Brain microvascular endothelial cell (primary cell): ENCODE measurements at places on chromosomes 1 and 21.

GRCh38 chr1:21618059-21618458 is 51.1 kb downstream of the RAP1GAP start:
- no peak for DNase-seq

GRCh38 chr1:91091812-91092211 is 70.0 kb upstream of the ZNF644 start:
- no peak for DNase-seq

DNA sequence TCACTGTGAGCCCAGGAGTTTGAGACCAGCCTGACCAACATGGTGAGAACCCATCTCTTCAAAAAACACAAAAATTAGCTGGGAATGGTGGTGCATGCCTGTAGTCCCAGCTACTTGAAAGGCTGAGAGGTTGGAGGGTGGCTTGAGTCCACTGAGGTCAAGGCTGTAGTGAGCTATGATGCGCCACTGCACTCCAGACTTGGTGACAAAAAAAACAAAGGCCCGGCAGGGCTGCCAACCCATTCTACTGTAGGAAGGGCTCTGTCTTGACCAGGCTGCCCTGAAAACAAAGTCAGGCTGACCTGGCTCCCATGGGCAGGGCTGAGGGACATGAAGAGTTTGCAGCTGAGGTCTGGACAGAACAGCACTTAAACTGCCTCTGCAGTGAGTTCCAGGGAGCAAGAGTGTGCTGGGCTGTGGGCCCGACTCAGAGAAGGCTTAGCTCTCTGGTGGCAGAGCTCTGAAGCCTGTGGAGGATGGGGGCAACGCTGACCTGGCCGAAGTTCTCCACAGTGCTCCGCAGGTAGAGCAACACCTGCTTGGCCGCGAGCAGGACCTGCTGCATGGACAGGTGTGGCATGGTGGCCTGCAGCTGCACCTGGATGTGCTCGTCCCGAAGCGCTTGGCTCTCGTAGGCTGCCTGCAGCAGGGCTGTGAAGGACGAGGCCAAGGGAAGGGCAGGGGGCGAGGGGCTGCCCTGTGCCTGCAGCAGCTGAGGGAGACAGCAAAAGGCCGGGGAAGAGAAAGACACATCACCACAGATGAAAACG is 42.4 kb downstream of the URB1 start:
- no peak for DNase-seq

- DNase-seq, result no peak
Observed at GRCh38 chr1:175947771-175948170, 204.4 kb upstream of the TNR start.

DNA sequence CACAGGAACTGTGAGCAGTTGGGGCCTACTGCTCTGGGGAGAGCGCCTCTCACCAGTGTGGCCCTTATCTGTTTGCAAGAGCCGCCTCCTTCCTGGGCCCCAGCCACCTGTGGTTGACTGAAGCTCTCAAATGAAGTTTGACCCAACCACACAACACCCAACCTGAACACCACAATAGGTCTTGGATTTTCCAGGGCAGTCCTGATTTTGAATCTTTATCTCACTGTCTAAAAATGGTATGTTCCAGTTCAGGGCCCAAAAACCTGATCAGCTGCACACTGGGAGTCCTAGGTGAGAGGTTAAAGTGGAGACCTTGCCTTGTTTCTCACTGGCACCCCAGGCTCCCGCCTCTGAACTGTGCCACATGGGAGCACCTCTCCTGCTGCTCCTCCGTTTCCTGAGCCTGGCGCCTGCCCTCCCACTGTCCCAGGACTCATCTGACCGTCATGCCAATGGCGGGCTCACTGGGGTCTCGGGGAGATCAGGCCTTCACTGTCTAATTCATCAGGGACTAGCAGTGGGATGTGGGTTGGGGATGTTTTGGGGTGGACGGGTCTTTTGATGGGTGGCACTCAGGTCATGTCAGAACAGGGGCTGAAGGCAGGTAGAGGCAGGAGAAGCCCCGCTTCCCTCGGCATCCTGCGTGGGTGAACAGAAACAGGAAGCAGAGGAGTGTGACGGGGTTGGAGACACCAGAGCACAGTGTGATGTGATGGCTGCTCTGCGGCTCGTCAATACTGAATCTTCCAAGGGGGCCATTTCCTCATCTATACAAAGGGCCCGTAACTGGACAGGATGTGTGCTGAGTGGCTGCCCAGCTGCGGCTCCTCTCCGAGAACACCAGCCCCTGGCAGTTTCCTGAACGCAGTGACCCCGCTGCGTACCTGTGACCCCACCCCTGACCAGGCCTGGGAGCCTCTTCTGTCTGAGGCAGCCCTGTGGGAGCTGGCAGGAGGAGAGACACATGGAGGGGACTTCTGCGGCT is 59.6 kb upstream of the ITPKB start:
- no peak for DNase-seq

GRCh38 chr1:85452948-85453347 is 12.0 kb downstream of the DDAH1 start:
- DNase-seq, result no peak

- no peak for DNase-seq
Observed at GRCh38 chr1:29083317-29084195, 40.1 kb downstream of the TMEM200B start.

DNA sequence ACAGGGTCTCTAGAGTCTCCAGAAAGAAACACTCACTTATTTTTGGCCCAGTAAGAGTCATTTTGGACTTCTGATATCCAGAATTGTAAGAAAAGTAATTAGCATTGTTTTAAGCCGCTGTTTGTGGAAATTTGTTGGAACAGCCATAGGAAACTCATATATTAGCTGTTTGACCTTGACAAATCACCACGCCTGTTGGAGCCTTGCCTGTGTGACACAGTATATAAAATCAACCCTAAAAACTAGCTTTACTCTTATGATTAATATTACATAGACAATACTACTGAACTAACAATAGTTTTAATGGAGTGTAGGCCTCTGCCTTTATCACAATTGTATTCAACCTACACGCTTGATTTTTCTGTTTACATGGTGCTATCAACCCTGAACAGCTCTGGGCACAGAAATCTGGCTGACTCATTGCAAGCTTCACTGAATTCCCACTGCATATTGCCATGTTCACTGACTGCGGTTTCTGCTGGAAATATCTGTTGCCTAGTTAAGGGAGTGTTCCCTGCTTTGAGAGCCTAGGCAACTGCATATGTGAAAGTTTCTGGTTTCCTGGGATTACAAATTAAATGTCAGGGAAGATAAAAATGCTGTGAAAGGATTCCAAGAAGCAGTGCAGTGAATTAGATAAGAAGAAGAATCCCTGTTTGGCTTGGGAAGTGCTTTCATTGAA is 419.5 kb upstream of the DEPDC1 start:
- peak; percentile 51 for DNase-seq

DNA sequence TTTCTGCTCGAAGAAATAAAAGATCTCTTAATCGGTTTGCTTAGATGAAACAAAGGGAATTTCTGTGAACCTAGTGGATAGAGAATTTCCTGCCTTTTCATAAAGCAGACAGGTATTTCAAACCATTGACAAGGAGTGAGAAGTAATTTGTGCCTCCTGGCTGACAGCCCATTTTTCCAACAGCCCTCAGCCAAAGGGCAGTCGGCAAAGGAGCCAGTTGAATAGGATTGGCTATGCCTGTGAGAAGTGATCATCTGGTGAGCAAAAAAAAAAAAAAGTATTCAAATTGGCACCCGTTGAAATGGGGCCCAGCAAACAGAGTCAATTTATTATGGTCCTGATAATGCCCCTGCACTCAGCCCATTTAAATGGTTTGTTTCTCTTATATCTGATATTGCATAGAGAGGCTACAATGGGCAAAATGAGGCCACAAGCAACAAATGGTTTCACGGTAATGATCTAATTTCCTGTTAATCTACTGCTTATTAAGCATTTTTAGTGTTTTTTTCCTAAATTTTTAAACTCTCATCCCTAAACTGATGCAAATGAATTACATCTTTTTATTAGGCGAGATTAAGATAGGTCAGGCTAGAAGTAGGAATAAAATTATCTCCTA is 477.5 kb downstream of the NUF2 start:
- no peak for DNase-seq

GRCh38 chr1:200916681-200917080 is 22.0 kb downstream of the INAVA start:
- no peak for DNase-seq

DNA sequence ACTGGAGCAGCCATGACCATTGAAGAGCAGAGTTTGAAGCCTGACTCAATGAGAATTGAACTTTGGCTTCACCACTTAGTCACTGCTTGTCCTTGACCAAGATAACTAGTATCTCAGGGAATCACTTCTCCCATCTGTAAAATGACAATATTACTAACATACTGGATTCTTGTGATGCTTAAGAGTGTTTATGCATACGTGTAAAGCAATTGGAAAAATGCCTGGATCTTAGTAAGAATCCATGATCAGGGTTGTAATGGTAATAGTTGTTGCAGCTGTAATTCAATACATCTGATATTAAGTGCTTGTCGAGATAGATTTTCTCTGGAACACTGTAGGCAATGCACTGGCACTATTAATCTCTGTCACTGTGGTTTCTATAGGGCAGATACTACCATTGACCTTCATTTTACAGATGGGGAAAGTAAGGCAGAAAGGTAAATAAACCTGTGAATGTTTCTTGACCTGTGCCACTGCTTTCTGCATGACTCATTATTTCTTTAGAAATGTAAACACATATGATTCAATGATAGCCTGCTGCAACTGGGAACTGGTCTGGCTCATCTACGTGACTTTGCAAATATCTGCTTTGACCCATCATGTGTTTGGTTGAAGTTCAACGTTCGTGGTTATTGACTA is 662.5 kb downstream of the PLA2G4A start:
- no peak for DNase-seq

GRCh38 chr1:93489756-93490155 is 41.8 kb downstream of the FNBP1L start:
- DNase-seq, result no peak

DNA sequence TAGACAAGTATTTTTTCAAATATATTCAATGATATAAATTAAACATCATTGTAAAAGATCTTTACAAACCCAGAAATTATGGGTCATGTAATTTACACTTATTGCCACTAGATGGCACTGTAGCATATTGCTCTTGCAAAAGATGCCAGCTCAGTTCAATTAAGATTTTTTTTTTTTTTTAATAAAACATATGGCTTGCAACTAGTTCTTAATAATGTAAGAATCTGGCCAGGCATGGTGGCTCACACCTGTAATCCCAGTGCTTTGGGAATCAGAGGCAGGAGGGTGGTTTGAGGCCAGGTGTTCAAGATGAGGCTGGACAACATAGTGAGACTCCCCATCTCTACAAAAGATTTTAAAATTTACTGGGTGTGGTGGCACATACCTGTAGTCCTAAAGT is 49.4 kb upstream of the DESI2 start:
- DNase-seq, result peak; percentile 12

- DNase-seq, result no peak
Observed at GRCh38 chr1:53270107-53270506, 31.8 kb upstream of the MAGOH start.

DNA sequence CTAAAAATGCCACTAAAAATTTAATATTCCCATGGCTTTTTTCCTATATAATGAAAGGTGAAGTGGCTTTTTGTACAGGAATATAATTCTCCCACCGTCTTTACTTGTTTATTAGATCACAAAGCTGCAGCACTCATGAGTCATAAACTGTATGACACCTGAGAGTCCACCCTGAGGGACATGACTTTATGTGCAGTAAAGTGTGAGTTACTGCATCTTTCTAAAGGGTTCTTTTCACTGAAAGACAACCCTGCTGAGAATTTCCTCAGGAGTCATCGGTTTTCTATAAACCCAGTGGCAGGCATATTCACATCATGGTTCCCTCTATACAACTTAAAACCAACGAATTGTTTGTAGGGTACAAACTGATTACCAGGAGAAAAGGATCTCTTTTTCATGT is 77.4 kb downstream of the APP start:
- peak; percentile 45 for DNase-seq

- no peak for DNase-seq
Observed at GRCh38 chr21:37489553-37489952, 123.0 kb downstream of the DYRK1A start.

DNA sequence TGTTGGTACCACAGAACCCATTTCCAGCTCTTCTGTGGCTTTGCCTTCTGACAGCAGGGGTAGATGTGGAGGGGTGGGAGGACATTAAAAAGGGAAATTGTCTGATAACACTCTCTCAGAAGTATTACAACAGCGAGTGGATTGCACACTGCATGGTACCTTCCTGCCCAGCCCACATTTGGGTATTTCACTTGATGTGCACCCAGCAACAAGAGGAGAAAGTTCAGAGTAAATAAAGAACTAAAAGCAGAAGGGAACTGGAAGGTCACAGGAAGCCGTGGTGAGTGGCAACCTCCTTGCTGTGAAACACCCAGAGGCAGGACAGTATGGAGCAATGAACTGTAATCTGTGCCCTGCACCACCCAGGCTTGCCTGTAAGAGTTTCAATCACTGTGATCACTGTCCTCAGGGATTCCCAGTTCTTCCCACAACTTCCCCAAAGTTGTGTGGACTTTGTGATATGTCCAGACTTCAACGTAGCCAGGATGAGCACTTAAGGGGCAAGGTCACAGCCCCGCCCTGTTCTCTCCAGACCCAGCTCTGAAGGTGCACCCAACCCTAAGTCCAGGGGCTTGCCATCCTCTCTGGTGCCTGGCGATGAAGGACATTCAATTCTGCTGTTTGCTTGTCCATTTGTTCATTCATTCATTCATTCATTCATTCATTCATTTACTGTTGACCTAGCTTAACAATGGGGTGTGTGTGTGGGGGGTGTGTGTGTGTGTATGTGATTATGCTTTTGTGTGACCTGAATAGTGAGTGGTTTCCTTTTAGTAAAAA is 18.7 kb upstream of the F5 start:
- no peak for DNase-seq
